ENCODE measurements at places on chromosomes 3 and 15. TPM values are rescaled to one million over a fixed set of nuclear protein-coding genes. Genes with fewer than 3 reads are reported as not detected.

GJD2 gene
- not detected for total RNA-seq

MYO9A gene
- total RNA-seq: 55.9 TPM

SLC28A2 gene
- not detected for total RNA-seq

ATP13A4 gene
- total RNA-seq: 0.50 TPM

CD86 gene
- not detected for total RNA-seq

IL17RD gene
- 6.5 TPM for total RNA-seq

GOLGA6L7 gene
- not detected for total RNA-seq

NISCH gene
- 97.0 TPM for total RNA-seq

MAP6D1 gene
- 2.5 TPM for total RNA-seq

OR5K2 gene
- total RNA-seq: not detected

KCNMB2 gene
- total RNA-seq: 0.87 TPM

ARHGEF3 gene
- total RNA-seq: 5.8 TPM

ISG20 gene
- total RNA-seq: 4.2 TPM

LRRC28 gene
- total RNA-seq: 13.4 TPM

PRR23B gene
- not detected for total RNA-seq

C2CD4A gene
- 0.12 TPM for total RNA-seq

CNOT10 gene
- total RNA-seq: 23.2 TPM

LARP6 gene
- total RNA-seq: 174 TPM

WDR72 gene
- not detected for total RNA-seq

GPR149 gene
- total RNA-seq: not detected

REC114 gene
- total RNA-seq: not detected

LMAN1L gene
- not detected for total RNA-seq

TARS3 gene
- total RNA-seq: 11.0 TPM

TUSC7 gene
- total RNA-seq: not detected

FES gene
- 33.5 TPM for total RNA-seq

LINGO1 gene
- total RNA-seq: not detected

IL12A gene
- total RNA-seq: 4.1 TPM

HES1 gene
- total RNA-seq: 3.8 TPM

LNP1 gene
- 5.8 TPM for total RNA-seq

ACOX2 gene
- total RNA-seq: 10.2 TPM

CLDN18 gene
- 0.12 TPM for total RNA-seq

ARNT2 gene
- total RNA-seq: 3.7 TPM

ADAMTSL3 gene
- 0.22 TPM for total RNA-seq

EOMES gene
- total RNA-seq: not detected

TMC3 gene
- not detected for total RNA-seq

SLC25A20 gene
- 21.8 TPM for total RNA-seq

C3orf20 gene
- total RNA-seq: not detected

GRAMD1C gene
- 7.6 TPM for total RNA-seq

NR1D2 gene
- total RNA-seq: 73.4 TPM

ADAMTS9 gene
- total RNA-seq: 2.1 TPM

HCLS1 gene
- total RNA-seq: 2.5 TPM

ANAPC13 gene
- total RNA-seq: 73.8 TPM

ARGFX gene
- total RNA-seq: not detected

ACKR2 gene
- 0.37 TPM for total RNA-seq

ARPP19 gene
- 79.1 TPM for total RNA-seq

GOLGA8T gene
- total RNA-seq: not detected

ZSCAN29 gene
- total RNA-seq: 20.7 TPM

PPP1R14D gene
- total RNA-seq: not detected

IGF2BP2 gene
- total RNA-seq: 52.6 TPM

HAUS2 gene
- 40.6 TPM for total RNA-seq

ELP6 gene
- 28.5 TPM for total RNA-seq

ATP2B2 gene
- total RNA-seq: not detected

APOD gene
- 0.11 TPM for total RNA-seq

AADACL2 gene
- not detected for total RNA-seq

EPHB3 gene
- 8.5 TPM for total RNA-seq

GOLGA8R gene
- 1.9 TPM for total RNA-seq

Measured in uterine smooth muscle cell (primary cell).